ENCODE measurements at places on chromosomes 4 and X.

GRCh38 chr4:63921561-63921960 lies 487.7 kb downstream of the TECRL start:
- no peak for DNase-seq

DNA sequence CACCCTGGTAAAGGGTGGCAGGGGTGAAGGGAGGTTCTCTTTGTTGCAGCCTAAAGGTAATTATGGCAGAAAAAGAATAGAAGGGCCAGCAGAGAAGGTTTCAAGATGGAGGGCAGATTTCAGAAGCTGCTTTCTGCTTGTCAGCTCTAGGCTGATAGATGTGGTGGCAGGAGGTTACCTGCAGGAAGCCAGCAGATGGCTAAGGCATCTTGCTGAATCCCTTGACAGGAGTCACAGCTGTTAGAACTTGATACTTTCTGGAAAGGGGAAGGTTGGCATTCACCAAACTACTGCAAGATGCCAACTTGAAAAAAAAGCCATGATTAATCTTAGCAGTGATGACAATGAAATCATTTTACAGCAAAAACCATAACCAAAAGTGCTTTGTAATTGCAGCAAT lies 69.5 kb upstream of the CBLL2 start:
- no peak for DNase-seq

GRCh38 chr4:52949336-52949735 lies 87.2 kb downstream of the RASL11B start:
- no peak for DNase-seq

DNA sequence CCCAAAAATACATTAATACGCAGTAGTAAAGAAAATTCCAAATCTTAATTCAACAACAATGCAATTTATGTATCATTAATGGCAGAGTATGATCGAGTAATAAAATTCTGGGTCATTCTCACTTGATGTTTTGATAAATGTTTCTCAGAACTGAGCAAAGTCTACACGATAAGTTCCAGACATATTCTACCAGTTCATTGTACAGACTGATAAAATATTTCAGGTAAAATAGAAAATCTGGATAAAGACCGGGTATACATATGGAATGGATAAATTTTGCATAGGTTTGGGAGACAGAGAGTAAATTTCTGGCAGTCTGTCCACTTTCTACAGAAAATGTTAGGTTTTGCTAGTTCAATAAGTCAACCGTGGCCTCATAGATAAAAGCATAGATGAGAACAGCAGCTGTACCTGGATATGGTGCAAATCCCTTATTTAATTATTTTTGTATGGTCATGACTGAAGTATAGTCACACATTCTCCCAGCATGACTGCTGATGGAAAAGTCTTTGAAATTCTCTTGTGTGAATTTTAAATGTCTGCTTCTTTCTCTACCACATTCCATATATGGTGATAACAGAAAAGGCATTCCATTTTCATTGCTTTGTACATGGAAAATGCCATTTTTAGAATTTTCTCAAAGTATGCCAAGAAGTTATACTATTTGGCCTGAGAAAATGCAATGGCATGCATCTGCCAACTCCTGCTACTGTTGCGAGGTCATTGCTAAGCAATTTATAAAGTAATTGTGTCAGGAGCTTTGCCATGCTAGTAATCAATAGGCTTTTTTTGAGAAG lies 301.9 kb upstream of the ARSJ start:
- no peak for DNase-seq

GRCh38 chr4:186749611-186750281 lies 26.1 kb upstream of the FAT1 start:
- no peak for DNase-seq

DNA sequence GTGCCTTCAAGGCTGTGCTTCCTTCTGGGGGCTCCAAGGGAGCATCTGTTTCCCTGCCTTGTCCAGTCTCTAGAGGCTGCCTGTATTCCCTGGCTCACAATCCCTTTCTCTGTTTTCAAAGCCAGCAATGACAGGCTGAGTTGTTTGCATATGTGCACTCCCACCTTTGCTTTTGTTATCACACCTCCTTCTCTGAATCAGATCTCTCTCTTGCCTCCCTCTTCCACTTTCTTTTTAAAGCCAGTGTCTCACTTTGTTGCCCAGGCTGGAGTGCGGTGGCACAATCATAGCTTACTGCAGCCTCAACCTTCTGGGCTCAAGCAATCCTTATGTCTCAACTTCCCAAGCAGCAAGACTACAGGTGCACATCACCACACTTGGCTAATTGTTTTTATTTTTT lies 37.1 kb upstream of the LEF1 start:
- no peak for DNase-seq

- no peak for DNase-seq
Observed at GRCh38 chr4:66266035-66266434, 595.7 kb upstream of the EPHA5 start.

DNA sequence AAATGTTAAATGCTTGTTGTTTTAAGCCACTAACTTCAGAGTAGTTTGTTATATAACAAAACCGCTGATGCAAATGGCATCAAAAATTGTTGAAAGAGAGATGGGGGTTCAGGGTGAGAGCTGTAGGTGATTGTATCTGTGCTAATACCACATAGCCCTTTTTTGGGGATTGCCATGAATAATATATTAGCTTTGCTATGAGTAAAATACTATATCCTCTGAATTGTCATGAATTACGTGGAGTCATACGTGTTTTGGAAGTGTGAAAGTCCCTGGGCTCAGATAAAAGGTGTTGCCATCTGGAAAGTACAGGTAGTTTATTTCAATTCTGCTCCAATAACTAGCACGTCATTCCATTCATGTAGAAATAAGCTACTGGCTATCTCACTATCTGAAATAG lies 30.6 kb downstream of the DYNLT3 start:
- no peak for DNase-seq

- DNase-seq, result no peak
Observed at GRCh38 chr4:1983846-1984405, 24.8 kb downstream of the NELFA start.

GRCh38 chr4:134537701-134538100 lies 336.1 kb upstream of the PABPC4L start:
- DNase-seq, result no peak

DNA sequence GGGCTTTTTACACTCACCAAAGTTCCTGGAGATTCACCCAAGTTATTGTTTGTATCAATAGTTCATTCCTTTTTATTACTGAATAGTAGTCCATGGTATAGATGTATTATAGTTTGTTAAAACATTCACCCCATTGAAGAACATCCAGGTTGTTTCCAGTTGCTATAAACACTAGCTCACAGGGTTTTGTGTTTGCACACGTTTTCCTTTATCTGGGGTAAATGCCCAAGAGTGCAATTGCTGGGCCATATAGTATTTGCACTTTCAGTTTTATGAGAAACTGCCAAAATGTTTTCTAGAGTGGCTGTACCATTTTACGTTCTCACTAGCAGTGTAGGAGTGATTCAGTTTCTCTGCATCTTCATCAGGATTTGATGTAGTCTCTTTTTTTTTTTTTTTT lies 57.1 kb downstream of the CBLL2 start:
- DNase-seq, result no peak

GRCh38 chr4:27819246-27819645 lies 958.6 kb downstream of the STIM2 start:
- DNase-seq, result no peak

GRCh38 chrX:71301195-71301924 lies at the start of gene ITGB1BP2:
TSS of gene ITGB1BP2 (plus strand) at chrX:71301750. CDS start at chrX:71301807, 57 bp downstream.
- DNase-seq, result no peak

DNA sequence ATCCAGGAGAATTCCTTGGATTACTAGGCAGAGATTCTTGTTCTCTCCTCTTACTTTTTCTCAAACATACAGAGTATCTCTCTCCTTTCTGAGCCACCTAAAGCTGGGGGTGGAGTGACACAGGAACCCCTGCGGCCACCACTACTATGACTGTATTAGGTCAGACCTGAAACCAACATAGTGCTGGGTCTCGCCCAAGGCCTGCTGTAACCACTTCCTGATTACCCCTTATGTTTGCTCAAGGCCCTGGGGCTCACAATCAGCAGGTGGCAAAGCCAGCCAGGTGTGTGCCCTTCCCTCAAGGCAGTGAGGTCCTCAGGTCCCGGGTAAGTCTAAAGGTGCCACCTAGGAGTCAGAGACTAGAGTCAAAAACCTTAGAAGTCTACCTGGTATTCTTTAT lies 166.4 kb downstream of the PARM1 start:
- DNase-seq, result no peak

- no peak for DNase-seq
Observed at GRCh38 chrX:53128097-53128749, 34.3 kb downstream of the KANTR start.

DNA sequence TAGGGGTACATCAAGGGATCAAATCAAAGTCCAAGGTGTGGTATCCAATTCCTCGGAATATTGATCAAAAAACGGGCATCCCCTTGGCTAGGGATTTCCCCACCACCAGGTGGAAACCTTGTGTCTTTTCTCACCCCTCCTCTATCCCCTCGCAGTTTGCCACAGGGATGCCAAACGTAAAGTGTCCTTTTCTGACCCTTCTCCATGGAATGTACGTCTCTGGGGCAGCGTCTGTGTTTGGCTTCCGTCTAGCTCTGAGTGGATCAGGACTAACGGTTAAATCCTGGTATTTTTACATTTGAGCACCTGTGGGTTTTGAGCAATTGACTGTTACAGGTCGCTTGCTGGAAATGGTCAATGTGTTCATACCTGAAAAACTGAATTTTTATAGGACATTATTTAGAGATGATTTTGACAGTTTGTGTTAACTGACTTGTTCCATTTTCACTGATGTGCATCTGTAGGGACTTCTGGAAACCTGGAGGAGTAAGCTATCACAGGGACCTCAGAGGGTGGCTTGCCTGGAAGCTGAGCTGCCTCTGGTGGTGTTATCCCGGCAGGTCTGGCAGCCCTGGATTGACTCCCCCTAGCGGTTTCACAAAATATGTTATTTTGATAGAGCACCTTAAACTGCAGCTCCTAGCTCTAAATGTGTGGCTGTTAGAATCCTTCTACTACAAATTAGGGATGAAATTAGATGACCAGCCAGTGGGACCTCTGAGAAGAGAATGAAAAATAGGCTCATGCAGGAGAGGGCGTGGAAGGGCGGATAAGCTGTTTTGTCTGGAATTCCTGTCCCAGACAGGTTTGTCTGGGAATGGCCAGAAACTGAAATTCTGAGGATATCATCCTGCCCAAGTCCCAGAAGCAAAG lies 8.8 kb upstream of the MGST2 start:
- DNase-seq, result peak; percentile 42

DNA sequence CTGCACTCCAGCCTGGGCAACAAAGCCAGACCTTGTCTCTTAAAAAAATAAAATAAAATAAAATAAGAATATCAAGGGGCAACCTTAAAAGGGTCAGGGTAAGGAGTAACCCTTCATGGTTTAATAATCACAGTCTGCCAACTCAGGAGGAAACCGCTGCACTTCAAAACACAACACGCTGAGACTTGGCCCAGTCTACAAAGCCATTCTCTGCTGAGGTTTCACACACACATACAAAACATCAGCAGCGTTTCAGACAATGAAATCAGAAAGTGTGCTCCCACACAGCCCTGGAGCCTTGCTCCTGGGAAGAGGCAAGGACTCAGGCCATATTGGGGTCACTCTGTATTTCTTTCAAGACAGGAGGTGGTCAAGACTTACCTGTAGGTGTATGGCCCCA lies 18.3 kb downstream of the SCARB2 start:
- no peak for DNase-seq

- DNase-seq, result no peak
Observed at GRCh38 chr4:79472693-79473438, 64.8 kb upstream of the GK2 start.

DNA sequence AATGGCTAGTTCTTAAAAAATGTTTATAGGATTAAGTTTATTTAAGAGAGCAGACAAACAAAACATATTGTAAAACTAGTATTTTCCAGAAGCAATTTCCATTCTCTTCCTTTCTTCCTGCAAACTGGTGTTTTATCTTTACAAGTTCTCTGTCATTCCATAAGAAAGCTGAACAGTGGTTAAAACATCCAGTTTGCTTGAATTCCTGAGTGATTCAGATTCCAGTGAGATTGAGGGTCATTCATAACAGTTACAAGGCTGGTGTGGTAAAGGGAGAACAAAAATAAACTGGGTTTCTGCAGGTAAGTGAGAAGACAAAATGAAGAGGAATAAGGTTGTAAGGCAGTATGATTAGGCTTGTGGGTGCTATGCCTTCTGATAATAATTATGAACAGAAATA lies 544.8 kb upstream of the DIPK2B start:
- DNase-seq, result no peak

GRCh38 chr4:177740563-177740962 lies 298.3 kb upstream of the AGA start:
- no peak for DNase-seq

DNA sequence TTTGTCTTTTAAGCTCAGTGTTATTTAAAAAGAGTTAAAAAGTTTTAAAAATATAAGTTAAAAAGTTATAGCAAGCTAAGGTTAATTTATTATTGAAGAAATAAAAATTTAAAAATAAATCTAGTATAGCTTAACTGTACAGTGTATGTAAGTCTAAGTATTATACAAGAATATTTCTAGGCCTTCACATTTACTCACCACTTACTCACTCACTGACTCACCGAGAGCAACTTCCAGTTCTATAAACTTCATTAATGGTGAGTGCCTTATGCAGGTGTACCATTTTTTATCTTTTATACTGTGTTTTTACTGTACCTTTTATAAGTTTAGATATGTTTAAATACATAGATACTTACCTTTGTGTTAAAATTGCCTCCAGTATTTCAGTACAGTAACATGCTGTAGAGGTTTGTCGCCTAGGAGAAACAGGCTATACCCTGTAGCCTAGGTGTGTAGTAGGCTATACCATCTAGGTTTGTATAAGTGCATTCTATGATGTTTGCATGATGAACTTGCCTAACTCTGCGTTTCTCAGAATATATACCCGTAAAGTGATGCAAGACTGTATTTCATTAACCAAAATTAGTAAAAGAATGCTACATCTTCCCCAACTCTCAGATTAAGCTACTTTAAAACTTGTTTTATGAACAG lies 202.9 kb downstream of the CFAP299 start:
- no peak for DNase-seq

GRCh38 chrX:52577464-52578173 lies 60.8 kb upstream of the XAGE1B start:
- DNase-seq, result no peak

Measured in activated naive CD8-positive, alpha-beta T cell treated with anti-CD3 and anti-CD28 coated beads for 36 hours (primary cell).